KG1 (cell line): ENCODE measurements at places on chromosomes 11 and 22.

DNA sequence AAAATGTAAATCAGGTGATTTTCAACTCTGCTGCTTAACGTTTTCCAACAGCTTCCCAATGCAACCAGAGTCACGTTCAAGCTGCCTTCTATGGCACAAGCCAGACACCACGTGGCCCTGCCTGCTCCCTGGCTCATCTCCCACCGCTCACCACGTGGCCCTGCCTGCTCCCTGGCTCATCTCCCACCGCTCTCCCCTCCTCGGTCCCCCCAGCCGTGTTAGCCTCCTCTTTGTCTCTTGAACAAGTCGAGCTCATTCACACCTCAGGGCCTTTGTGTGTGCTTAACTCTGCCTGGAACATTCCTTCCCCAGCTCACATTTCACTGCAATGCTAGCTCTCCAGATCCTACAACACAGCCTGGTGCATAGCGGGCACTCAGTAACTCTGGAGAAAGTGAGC lies 307.6 kb downstream of the CTTN start:
- DNase-seq = no peak

DNA sequence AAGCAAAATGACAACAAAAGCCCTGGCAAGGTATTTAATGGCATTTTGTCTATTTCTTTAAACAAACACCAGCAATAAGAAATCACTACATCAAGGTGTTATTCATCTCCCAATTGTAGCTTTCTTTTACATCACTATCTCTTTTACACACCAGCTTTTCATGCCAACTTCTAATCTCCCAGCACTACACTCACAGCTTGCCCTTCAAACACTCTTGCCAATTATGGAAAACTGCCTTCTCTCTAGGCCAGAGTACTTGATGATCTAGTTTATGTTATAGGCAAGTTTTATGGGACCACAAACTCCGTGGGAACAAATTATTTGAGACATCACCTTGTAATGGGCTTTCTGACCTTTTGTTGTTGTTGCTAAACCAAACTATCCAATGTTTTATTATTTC lies 61.3 kb downstream of the SVIP start:
- no peak for DNase-seq

DNA sequence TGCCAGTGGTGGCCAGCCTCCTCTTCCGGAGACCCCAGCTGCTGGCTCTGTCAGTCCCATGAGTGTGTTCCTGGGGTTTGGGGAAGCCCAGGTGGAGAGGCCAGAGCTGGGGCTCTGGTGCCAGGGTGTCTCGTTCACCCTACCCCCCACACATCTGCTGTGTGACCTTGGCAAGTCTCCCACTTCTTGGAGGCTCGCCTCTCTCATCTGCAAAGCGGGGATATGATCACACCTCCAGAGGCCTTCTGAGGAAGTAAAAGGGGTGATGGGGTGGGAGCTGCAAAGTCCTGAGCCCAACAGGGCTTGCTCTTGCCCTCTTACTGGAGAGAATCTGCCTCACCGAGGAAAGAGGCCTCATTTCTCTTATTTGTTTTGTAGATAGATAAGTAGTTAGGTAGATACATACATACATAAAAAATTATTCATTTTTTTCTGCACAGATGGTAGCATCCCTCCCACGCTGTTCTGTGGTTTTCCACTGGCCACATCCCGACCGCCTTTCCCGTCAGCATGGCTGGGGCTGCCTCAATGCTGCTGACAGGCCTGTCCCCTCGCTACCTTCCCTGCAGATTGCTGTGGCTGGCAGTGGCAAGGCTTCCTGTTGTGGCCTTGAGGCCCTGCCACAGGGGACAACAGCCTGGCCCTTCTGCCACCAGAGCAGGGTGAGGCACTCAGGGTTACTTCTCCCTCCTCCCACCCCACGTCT lies 23.9 kb downstream of the MYO7A start:
- peak; percentile 80 for DNase-seq

- no peak for DNase-seq
Measured at GRCh38 chr11:69371731-69372588, 78.0 kb downstream of the MYEOV start.

DNA sequence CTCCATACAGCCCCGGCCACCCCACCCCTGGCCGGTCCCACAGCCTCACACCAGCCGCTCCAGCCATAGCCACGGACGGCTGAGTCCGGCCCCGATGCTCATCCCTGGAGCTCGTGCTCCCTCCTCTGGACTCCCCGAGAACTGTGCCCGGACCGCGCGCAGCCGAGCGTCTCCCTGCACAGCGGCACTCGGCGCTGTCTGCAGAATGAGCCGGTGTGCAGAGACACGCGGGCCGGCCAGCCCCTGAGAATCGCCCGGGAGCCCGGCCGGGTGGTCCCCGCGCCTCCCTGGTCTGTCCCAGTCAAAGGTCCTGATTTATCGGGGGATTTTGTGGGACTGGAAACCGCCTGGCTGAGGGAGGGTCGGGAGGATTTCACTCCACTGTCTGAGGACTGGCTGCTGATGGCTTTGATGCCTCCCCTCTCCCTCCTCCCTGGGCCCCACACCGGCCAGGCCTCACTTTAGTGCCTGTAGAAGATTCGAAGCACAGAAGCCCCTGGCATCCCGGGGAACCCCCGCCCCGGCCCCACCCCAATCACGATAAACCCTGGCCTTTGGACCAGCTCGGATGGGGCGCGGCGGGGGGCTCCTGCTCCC lies 102.7 kb downstream of the BRD1 start:
- peak; percentile 41 for DNase-seq

GRCh38 chr11:84130646-84131427 lies 844.7 kb upstream of the CCDC90B start:
- no peak for DNase-seq

GRCh38 chr11:72673943-72674828 lies at the start of gene PDE2A:
Gene PDE2A (minus strand): TSS chr11:72674422. CDS start chr11:72674207, 215 bp downstream.
- DNase-seq = no peak

DNA sequence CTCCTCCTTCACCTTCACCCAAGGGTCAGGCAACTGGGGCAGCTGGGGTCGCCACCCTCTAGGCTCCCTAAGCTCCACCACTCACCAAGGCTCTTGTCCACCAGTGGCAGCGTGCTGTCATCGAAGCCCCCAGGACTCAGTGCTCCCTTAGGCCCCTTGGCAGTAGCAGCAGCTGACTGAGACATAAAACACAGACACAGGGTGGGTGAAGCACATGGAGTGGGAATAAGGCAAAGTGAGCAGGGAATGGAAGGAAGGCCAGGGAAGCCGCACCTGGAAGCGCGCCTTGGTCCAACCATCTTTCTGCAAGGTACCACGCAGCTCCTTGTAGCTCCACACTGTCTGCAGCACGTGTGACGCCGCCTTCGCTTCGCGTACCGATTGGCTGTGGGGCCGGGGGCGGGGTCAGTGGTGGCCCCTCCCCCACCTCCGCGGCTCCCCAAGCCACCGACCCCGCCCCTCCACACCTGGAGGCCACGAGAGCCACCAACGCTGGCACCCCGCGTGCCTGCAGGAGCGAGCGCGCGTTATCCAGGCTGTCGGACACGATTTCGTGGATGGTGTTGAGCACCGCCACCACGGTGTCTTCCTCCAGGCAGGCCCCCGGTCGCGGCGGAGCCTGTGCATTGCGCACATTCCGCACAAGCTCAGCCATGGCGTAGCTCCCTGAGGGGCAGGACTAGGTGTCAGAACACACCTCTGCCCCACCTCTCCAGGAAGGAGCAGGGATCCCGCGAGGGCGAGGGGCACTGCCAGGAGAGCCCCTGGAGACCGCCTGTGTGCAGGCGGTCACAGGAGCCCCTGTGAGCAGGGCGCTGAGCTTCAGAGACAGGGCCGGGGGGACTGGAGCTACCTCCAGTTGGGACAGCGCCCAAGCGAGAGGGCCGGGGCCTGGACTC lies 31.3 kb upstream of the TXNRD2 start:
- no peak for DNase-seq

- DNase-seq = no peak
Measured at GRCh38 chr11:43116071-43116470, 195.7 kb upstream of the API5 start.

- no peak for DNase-seq
Measured at GRCh38 chr11:71208011-71208774, 44.2 kb downstream of the SHANK2 start.

DNA sequence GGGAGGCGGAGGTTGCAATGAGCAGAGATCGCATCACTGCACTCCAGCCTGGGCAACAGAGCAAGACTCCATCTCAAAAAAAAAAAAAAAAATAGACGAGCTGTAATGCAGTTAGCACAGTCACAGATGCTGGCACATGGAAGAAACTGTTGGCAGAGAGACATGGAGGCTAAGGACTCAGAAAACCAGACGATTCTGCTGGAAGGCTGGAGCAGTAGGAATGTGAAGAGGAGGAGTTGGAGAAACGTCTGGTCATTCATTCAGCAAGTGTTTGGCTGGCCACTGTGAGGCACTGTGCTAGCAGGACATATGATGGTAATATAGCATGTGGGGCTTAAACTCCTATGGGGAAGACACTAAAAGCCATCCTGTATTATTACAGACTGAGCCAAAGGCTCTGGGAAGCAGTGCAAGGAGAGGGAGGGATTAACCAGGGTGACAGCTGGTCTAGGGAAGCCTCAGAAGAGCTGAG lies 5.0 kb downstream of the UQCR10 start:
- DNase-seq = no peak

GRCh38 chr22:19180740-19181410 lies 2.3 kb upstream of the SLC25A1 start:
- no peak for DNase-seq

DNA sequence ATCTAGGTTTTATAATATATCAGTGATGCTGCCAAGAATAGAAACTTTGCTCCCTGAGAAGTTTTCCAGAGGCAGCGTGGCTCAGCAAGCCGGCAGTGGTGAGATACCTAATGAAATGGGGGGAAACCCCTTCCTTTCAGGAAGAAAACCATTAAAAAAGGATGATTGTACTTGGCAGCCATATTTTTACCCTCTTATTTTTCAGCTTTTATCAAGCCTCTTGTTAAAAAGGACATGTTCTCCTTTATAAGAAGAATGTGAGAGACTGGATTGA lies 9.0 kb upstream of the ME3 start:
- no peak for DNase-seq

DNA sequence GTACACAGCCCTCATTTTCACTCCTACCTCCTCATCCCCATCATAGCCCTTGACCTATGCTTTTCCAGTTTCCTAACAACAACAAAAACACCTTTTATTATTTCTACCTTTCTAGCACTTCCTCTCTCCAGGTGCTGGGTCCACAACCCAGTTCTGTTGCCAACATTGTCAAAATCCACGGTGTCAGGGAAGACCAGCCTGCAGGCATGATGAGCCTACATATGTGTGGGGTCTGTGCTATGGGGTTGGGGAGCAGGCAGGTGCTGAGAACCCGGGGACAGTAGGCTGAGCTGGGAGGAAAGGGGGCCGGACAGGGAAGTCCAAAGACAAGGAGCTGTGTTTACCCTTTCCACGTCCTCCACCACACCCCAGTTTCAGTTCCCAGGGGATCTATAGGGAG lies 711 bp upstream of the ZPR1 start:
- DNase-seq = no peak

DNA sequence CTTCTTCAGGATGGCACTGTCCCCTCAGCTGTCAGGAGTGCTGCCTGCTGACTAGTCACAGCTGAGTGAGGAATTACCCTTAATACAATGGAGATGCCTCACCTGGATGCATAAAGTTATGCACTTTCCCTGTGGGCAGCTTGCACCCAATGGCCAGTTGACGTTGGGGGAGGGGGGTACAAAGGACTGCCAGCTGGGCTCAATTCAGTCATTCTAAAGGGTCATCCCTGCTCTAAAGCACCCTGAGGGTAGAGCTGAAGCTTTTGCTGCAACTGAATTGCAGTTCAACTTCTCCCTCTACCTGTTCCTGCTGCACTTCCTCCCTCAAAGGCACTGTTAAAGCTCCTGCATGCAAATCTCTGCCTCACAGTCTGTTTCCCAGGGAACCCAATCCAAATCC lies 147.8 kb upstream of the SESN3 start:
- DNase-seq = no peak

DNA sequence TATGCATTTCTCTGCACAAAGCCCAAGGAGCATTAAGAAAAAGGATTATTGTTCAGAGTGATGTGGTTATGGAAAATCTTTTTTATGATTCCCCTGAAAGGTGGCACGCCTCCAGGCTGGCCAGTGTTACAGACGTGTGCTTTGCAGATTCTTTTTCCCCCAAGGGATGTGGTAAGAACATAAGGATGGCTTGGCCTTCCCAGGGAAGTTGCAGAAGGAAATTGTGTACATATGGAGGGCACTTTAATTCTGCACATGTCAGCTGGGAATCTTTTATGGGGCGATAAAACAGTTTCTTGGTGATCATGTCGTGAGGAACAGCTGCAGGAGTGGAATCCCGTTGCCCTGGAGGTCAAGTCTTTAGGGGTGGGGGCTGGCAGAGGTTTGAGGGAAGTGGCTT lies 9.7 kb downstream of the SMARCB1 start:
- no peak for DNase-seq

- DNase-seq = peak; percentile 50
Measured at GRCh38 chr22:16824716-16825687, at the start of gene XKR3. Gene XKR3 (minus strand): TSS chr22:16825411. CDS start chr22:16808073, 17,338 bp downstream.

- no peak for DNase-seq
Measured at GRCh38 chr11:95065336-95065735, 1.4 kb upstream of the SRSF8 start.

GRCh38 chr11:73647459-73648100 lies 1.2 kb downstream of the PLEKHB1 start:
- no peak for DNase-seq

- no peak for DNase-seq
Measured at GRCh38 chr11:57585301-57585700, 12.2 kb upstream of the SERPING1 start.

DNA sequence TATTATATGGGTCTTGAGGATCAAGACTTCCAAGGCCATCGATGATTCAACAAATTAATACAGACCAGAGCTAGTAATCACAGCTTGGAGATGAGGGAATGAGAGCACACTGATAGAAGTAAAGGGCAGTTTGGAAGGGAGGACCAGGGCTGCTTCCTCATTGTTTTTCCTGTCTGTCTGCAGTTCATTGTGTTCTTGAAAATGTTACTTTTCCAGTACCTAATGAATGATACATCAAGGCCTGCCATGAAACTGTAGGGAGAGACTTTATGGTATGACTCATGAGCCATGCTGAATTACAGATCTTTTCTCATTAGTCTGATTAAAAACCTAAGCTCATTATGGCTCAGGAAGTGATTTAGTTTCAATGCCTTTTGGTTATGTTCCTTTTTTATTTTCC lies 855.6 kb downstream of the KCNA4 start:
- DNase-seq = no peak

- no peak for DNase-seq
Measured at GRCh38 chr22:30685178-30685577, 9.5 kb upstream of the OSBP2 start.

- DNase-seq = no peak
Measured at GRCh38 chr11:1027483-1028290, 8.8 kb downstream of the MUC6 start.

- DNase-seq = no peak
Measured at GRCh38 chr11:91825777-91826176, 398.8 kb upstream of the FAT3 start.

GRCh38 chr11:16925561-16926065 lies 88.6 kb downstream of the PLEKHA7 start:
- DNase-seq = no peak

- no peak for DNase-seq
Measured at GRCh38 chr22:32731372-32731771, 70.1 kb upstream of the TIMP3 start.
